ENCODE measurements at places on chromosomes 16 and 17. TPM values are rescaled to one million over a fixed set of nuclear protein-coding genes. Genes with fewer than 3 reads are reported as not detected.

SKAP1 gene
- total RNA-seq = 4.9 TPM

OR3A1 gene
- total RNA-seq = not detected

VMP1 gene
- total RNA-seq = 547 TPM

ZNF629 gene
- total RNA-seq = 17.9 TPM

KRTAP4-9 gene
- total RNA-seq = not detected

CTF1 gene
- not detected for total RNA-seq

DUSP14 gene
- 3.8 TPM for total RNA-seq

CDRT4 gene
- total RNA-seq = 2.2 TPM

RAP1GAP2 gene
- total RNA-seq = 32.8 TPM

UTS2R gene
- not detected for total RNA-seq

SEPTIN12 gene
- not detected for total RNA-seq

IL34 gene
- 1.1 TPM for total RNA-seq

CAVIN1 gene
- total RNA-seq = 135 TPM

DNA sequence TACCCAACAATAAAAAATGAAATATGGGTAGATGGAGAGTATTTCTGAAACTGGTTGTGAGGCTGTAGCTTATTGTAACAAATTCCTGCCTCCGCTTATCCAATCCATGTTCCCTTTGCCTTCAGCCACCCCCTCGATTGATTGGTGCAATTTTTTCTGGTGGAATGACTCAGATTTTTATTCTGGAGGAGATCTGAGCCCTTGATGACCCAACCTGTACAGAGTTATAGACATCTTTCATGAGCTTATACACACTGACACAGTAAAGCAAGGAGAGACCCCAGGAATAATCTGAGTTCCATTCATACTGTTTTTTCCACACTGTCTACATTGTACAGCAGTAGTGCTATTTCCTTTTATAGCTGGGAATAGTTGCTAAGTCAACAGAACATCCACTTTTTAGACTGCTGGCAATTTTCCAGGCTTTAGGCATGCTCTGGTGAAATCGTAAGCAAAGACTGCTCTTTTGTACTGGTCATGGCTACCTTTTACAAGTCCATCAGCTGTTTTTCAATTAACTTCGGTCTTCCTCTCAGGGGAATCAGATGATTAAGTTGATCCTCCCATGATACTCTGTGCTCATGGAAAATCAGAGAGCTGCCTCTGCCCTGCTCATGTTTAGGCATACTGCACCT, 30.1 kb downstream of the CCL4 start:
- DNase-seq = peak; percentile 34

DNA sequence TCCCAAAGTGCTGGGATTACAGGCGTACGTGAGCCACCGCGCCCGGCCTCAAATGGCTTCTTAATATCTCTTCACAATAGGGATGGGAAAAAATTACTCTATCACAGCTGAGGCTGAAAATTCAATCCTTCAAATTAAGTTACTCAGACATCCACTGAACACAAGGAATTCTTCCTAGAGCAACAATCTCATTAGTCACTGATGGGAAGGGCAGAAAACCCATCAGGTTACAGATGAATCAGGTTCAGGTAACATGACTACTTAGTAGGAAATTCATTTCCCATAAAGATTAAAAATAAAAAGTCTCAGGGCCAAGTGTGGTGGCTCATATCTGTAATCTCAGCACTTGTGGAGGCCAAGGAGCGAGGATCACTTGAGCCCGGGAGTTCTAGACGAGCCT, 42.5 kb upstream of the ABR start:
- DNase-seq = no peak

DNA sequence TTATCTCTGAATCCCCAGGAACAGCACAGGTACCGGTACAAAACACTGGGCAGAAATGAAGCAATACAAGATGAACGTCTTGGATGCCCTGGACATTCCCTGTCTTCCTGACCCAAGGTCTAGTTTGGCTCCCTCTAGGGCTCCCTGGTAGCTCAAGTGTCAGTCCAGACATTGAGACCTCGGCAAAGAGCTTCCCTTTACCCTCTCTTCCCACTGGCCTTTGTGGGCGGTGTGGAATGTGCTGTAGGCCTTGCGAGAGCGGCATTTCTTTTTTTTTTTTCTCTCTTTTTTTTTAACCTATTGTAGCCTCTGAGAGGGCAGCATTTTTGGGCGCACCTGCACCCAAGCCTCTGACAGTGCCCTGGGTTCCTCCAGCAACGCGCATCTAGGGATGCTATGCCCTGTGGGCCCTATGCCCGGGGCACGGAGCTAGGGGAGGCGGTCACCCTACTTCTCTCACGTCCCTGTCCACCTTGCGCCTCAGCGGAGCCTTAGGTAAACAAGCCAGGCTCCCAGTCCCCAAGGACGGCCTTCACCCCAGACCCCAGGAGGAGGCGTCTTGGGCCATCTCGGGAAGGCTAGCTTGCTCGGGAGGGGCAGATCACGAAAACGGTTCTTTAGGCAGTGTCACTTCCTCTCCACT, 1.2 kb upstream of the NFATC3 start:
- DNase-seq = no peak

DNA sequence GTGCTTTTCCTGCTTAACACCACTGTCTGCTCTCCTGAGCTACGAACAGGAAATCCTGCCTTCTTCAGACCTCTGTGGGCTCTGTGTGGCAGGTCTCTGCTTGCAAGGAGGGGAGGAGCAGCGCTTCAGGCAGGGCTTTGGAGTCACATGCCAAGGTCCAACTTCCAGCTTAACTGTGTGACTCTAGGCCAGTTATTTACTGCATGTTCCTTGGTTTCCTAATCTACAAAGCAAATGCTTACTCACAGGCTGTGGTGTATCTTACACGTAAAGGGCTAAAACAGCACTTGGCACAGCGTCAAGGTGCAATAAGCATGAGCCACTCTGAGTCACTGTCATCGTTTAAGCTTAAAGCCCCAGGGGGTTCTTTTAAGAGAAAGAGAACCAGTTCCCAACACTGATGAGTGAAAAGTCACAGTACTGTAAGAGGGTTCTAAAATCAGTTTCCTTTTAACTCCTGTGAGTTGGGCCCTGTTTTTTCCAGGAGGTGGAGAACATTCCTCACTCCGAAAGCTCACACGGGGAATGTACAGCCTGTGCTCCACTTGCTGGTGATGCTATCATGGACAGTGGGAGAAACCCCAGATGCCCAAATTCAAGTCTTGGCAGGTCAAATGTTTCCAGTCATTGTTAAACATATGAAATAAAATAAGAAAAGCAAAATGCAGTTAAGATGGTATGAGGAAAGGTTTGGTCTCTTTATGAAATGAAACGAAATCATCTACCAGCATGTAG, 54.1 kb upstream of the BCAR1 start:
- peak; percentile 90 for DNase-seq

DNA sequence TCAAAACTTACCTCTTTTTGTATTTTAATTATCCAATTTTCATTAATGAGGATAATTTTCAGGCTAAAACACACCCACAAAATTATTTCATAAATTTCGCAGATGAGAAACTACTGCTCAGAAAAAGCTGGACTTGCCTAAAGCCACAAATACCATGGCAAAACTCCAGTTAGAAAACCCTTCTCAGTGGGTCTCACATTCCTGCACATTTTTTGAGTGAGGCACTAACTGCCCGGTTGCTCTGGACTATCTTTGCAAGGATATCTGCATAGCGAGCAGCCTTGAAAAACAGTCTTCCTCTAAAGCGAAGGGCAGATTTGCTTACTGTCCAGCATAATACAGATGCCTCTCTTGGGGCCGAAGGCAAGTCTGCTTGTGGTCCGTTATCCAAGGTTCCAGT, 9.8 kb downstream of the MPHOSPH6 start:
- DNase-seq = no peak

GRCh38 chr16:27258241-27258734, 10.3 kb downstream of the NSMCE1 start:
- DNase-seq = no peak

DNA sequence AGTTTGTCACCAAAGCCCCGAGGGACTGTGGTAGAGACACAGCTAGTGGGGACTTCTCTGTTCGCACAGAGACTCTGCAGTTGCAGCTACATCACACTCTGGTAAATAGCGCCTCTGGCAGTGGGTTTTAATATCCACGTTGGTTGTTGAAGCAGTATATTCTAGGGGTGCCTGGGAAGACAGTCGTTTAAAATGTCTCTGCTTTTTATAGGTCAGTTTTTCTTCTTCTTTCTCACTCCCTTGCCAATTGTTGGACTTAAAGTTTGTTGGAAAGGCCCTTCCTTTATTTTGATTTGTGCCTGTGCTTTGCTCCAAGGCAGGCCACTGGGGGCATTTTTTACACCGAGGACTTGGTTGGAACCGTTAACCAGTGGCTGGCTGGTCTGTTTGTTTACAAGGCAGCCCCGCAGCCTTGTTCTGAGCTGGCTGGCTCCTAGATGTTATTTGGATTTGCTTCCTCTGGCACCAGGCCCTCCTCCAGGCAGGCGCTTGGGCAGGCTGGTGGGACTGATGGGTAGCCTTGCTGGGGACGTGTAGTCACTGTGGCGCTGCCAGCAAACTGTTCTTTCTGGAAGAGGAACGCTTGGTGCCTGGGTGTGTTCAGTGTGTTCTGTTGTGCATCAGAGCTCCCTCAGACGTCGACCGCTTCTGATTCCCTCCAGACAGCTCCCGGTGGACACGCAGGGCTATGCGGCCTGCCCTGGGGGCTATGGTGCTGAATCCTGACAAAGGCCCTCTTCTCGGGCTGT, 218.2 kb upstream of the CHMP6 start:
- DNase-seq = peak; percentile 58

- DNase-seq = peak; percentile 78
Observed at GRCh38 chr17:82228842-82229697, at the start of gene SLC16A3. Gene SLC16A3 (plus strand): TSS chr17:82229042. CDS start chr17:82236009, 6,967 bp downstream.

DNA sequence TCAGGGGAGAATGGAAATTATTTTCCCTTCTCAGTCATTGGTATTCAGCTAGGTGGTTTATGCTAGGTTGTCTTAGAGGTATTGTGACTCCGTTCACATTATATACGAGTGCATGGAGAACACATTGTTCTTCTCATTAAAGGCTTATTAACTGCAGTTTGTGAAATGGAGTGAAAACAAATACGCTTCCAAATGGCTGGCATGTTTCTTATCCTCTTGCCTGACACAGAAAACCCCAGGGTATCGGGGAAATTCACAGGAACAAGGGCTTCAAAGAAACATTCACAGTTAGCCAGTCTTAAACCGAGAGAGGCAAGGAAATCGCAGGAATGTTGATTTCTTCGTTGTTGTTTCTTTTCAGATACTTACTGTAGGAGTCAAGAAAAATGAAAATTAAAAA, 1047.9 kb upstream of the RBFOX1 start:
- no peak for DNase-seq

GRCh38 chr17:67656494-67657203, 61.1 kb upstream of the NOL11 start:
- DNase-seq = no peak

GRCh38 chr17:79113699-79114457, 39.3 kb downstream of the ENGASE start:
- DNase-seq = no peak

- DNase-seq = no peak
Observed at GRCh38 chr17:33387406-33387805, 94.3 kb upstream of the ASIC2 start.

- no peak for DNase-seq
Observed at GRCh38 chr16:57732037-57732436, 3.5 kb upstream of the KATNB1 start.

DNA sequence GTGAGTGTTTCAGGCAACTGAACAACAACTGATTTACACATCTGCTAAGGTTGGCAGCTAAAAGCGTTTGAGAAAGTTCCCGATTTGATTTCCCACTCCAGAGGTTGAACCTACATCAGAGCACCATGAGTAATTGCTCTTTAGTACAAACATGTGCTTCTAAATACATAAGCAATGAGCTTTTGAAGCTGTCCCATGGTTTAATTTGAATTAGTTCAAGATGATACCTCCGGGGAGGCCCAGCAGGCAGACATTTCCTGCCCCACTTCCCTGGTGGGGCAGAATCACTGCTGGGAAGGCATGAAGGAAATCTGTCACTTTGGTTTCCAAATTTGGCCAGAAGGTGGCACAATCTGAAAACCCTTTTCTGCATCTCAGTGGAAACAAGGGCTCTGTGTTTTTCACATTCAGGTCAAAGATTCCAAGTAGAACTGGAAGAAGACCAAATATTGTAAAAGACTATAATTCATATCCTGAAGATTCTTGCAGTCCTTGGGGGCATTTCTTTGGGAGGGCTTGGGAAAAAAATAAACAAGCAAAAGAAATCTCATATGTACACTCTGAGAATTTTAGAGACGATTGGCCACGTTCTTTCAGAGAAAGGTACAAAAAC, 176.2 kb upstream of the FAM20A start:
- peak; percentile 43 for DNase-seq
